Right renal cortex interstitium (tissue), 3 donors: ENCODE measurements at places on chromosomes 7 and 10. TPM values are rescaled to one million over a fixed set of nuclear protein-coding genes. Genes with fewer than 3 reads are reported as not detected.

DNA sequence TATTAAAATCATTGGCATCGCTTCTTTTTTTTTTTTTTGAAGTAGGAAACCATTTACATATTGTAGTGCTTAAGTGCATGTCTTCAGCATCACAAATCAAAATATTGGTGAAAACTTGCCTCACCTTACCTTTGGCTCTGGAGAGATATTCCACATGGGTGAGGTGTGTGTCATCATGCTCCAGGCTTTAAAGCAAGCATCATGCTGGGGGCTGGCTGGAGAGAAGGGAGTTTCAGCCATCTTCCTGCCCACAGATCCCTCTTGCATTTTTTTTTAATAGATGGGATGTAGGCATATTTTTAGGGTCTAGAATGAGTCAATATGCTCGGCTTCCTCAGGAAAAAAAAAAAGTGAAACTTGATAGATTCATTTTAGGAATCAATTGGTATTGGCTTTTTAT, 2.3 kb upstream of the INSYN2A start:
- DNase-seq = no peak

DNA sequence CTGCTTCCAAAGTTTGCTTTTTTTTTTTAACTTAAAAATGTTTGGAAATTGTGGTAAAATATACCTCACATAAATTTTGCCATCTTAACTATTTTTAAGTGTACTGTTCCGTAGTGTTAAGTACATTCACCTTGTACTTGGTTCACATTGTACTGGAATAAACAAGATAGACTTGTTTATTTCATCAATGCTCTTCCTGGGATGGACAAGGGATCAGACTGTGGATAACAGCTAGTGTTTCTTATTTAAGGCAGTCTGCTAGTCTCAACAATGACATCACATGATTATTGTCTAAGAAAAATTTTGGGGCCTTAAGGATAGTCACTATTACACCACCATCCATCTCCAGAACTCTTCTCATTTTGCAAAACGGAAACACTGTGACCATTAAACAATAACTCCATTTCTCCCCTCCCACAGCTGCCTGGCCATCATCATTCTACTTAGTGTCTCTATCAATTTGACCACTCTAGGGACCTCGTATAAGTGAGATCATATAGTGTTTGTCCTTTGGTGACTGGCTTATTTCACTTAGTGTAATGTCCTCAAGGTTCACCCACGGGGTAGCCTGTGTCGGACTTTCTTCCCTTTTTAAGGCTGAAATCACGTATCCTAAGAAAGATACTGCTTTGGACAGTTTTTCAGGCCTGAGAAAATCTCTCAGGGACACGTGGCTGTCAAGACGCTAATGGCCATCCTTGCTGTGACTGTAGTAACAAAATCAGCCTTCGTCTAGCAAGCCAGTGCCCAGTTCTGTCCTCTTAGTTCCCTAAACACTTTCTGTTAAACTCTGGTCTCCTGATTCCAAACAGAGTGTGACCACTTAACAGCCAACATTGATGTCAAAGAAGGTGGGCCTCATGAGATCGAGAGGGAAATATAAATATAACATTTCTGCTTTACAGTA, 305.2 kb downstream of the FRMD4A start:
- no peak for DNase-seq

GRCh38 chr7:55429835-55430499, 64.8 kb downstream of the LANCL2 start:
- DNase-seq = no peak

GRCh38 chr10:45403151-45403550, 29.1 kb downstream of the ALOX5 start:
- DNase-seq = no peak

DNA sequence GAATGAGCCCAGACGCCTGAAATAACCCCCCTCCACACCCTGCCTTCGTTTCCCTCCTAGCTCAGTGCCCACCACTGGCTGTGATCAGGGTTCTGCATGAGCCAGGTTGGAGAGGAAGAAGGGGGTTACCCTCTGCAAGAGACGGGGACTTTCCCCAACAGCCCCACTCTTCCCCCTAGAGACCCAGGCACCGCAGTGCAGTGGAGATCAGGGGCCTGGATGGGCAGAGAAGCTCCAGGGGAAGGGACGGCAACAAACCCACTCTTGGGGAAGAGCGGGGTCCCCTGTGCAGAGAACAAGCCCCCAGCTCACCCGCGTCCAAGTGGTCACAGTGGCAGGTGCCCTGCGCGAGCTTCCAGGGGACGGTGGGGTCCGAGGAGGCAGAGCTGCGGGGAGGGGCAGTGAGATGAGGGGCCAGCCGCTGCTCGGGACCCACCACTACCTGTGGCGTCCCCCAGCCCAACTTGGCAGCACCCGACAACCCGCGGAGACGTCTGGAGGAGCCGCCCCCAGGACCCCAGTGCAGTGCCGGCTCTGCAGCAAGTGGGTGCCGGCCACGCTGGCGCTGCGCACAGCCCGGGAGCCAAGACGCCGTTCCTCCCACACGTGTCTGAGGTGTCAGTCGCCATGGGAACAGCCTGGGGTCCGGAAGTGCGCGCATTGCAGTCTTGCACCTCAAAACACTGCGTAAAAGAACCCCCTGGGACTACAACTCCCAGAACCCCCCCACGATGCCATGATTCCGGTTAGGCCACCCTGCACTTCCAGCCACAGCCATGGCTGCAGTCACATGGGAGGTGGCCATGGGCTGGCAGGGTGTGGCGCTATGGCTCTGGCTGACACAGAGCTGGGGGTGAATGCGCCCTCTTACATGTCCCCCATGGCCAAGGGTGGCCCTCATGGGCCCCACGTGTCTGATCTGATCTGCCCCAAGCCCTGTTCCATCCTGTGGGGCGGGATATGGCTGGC, 45.8 kb upstream of the WIPI2 start:
- DNase-seq = no peak

DNA sequence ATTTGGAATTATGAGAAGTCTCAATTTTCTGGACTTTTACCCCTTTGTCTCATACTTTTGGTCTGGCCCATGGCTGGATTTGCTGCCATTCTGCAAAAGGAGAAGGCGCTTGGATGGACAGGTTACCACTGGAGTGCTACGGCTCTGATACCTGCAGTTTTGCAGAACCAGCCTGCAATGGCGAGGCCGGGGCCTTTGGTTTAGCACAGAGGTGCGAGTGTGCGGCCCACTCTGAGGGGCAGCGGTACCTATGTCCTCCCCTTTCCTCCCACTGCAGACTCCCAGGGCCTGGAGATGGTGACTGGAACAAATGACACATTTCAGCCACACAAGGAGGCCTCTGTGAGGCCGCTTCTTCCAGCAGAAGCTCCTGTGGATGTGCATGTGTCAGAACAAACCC, 11.9 kb downstream of the ZNF777 start:
- DNase-seq = no peak

- no peak for DNase-seq
Observed at GRCh38 chr10:48945441-48946130, 5.9 kb upstream of the LRRC18 start.

DNA sequence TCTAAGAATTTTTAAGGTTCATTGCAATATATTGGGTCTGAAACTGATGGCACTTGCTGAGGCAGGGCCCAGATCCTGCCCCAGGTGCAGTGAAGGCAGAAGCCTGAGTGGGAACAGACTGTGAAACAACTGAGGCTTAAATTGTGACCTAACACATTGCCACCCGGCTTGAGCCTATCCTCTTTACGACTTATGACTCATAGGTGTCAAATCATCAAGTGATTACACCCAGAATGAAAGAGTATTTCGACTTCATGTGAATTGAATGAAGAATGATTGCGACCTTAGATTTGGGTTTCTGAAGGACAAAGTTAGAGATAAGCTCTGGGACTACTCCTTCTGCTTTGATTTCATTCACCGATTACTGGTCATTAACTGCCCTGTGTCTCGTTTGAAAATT, 200.9 kb downstream of the CREB5 start:
- no peak for DNase-seq

DNA sequence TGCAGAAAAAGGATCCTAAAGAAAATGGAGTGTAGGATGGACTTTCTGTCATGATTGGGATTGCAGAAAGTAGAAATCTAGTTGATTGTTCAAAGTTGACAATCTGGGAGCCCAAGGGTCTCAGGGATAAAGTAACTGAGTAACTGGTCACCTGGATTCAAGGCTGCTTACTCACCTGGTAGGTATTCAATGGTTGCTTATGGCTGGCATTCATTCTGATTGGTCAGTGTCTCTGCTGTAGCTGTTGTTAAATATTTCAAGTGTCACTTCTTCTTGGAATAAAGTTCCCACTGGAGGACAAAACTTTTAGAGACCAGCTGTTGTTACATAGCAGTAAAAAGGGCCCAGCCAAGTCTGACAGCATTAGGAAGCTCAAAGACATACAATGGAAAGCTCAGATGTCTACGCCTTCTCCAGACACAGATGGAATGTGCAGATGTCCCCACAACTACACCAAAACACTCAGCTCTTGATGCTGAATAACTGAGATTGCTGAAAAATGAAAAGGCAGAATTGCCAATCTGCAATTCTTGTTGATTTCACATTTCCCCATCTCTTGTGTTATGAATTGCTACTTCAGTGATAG, 106.9 kb downstream of the ZNF467 start:
- DNase-seq = no peak

PLAU gene
- polyA plus RNA-seq = 9.3 TPM

SKIDA1 gene
- polyA plus RNA-seq = 12.1 TPM

GBX1 gene
- 0.18 TPM for polyA plus RNA-seq

ZNF853 gene
- 16.8 TPM for polyA plus RNA-seq
